ENCODE measurements at places on chromosomes 6 and 20.

DNA sequence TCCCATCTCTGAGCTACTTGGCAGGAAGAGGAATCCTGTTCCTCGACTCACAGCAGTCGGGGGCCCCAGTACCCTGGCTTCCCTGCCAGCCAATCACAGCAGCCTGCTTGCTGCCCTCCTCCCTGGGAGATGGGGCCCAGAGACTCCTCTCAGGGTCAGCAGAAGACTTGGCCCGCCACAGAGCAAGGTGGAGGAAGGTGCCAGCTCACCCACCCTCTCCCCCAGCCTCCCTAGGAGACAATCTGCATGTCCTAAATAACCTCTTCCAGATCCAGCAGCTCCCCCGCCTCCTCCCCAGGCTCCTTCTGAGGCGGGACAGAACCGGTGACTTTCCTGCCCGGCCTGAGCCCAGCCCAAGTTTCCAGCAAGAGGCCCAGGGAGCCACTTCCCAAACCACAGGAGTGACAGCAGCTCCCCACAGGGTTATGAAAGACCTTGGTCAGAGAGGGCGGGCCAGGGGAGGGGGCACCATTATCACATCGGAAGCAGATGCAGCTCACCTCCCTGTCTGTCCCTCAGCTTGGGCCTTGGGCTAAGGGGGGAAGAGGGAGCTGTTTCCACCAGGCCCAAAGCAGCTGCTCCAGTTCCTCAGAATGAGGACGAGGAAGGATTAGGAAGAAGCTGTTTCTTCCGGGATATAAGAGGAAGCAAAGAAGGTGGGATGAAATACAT is 2.3 kb downstream of the CCND3 start:
- DNase-seq = peak; percentile 29
- peak overlapping the region; percentile 95 for H3K27ac ChIP-seq
- no peak overlapping the region for H3K4me3 ChIP-seq
- peaks cover 15% of the 10 kb centered on the region for H3K36me3 ChIP-seq

- no peaks in the 10 kb centered on the region for H3K4me1 ChIP-seq
- H3K27me3 ChIP-seq = peaks cover 61% of the 10 kb centered on the region
- H3K36me3 ChIP-seq = no peaks in the 10 kb centered on the region
- H3K4me3 ChIP-seq = no peak overlapping the region
Measured at GRCh38 chr20:63255931-63256704, 1.9 kb upstream of the NKAIN4 start.

- H3K4me3 ChIP-seq = no peak overlapping the region
- peaks cover 5% of the 10 kb centered on the region for H3K27me3 ChIP-seq
- no peaks in the 10 kb centered on the region for H3K36me3 ChIP-seq
- H3K4me1 ChIP-seq = peaks cover 26% of the 10 kb centered on the region
- DNase-seq = peak; percentile 27
- no peak overlapping the region for H3K27ac ChIP-seq
Measured at GRCh38 chr6:5087389-5087788, 2.2 kb downstream of the PPP1R3G start.

DNA sequence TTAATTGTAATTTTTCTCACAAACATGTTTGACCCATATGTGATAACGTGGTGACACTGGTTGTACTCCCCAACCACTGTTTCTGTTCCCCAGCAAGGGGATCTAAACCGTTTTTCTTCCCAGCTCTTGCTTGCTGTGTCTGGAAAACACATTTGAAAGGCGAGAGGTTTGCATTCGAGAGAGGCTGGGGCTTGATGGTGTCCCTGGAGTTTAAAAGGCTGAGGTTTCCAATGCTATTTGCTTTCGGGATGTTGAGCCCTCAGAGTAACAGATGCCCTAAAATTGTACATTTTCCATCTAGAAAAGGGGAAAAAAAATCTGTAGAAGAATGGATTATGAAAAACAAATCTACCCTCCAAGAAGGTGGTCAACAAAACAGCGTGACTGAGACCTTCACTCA is 35.4 kb downstream of the AKAP12 start:
- no peak overlapping the region for H3K4me3 ChIP-seq
- no peak overlapping the region for H3K27ac ChIP-seq
- H3K36me3 ChIP-seq = no peaks in the 10 kb centered on the region
- H3K4me1 ChIP-seq = peaks cover 12% of the 10 kb centered on the region
- no peaks in the 10 kb centered on the region for H3K27me3 ChIP-seq
- DNase-seq = no peak

- peak; percentile 48 for DNase-seq
- H3K4me1 ChIP-seq = peaks cover 2% of the 10 kb centered on the region
- no peaks in the 10 kb centered on the region for H3K27me3 ChIP-seq
- no peak overlapping the region for H3K4me3 ChIP-seq
- no peak overlapping the region for H3K27ac ChIP-seq
Measured at GRCh38 chr6:106334646-106335448, 9.3 kb upstream of the ATG5 start.
